DMS53 (cell line): ENCODE measurements at places on chromosomes 2 and 18.
A peak's percentile ranks its signal among the peaks of the same experiment; 100 is the strongest.

DNA sequence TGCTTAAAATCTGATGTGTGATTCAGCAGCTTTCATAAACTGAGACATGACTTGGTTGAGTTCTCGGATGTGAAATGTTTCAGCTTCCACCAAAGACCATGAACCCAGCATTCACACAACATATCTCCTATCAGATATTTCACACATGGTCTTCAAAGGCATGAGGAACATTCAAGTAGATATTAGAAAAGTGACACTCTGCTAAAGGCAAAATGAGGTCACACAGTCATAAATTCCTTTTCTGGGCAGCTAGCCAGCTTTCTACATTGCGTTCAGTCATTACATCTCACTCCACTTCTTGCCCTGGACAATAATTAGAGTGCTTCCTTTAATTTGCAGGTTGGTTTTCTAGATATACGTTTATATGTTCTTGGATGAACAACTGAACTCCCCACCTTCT, 96.7 kb downstream of the GAREM1 start:
- DNase-seq = peak; percentile 92

- DNase-seq = no peak
These were observed 76.0 kb upstream of the STK17B start for GRCh38 chr2:196247114-196247975.

GRCh38 chr18:49135877-49136276, 185.1 kb upstream of the SMAD7 start:
- DNase-seq = peak; percentile 79

DNA sequence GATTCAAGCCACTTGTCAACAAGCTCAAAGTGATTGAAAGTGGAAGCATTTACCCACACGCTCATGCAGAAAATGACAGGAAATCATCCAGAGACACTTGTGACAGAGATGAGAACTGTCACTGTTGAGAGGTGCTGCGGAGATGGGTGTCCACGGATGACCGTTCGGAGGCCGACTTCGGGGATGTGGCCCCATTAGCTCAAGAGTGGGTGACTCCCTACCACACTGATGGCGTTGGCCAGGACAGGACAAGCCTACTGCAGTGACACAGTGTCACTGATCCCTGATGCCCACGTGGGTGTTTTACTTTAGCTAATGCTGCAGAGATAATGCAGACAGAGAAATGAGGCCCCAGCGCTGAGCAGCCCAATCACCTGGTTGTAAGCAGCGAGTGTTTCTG, 81.5 kb upstream of the YWHAQ start:
- no peak for DNase-seq

- no peak for DNase-seq
These were observed 46.7 kb downstream of the LYPD6B start for GRCh38 chr2:149084924-149085795.

DNA sequence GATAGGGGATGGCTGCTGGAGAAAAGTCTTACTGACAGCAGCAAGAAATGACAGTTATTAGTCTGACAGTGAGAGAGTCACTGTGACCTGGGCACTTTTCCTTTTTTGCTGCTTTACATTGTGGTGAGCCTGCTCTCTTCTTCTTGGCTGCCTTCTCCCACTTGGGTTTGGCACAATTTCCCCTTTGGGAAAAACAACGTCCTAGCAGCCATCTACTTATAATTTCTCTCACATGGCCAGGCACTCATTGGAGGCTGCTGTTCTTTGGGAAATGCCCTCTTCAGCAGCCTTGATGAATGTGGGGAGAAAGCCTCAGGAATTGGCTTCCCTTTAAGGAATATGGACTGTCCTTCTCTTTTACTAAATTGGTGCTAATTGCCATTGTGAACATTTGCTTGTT, 60.4 kb upstream of the SLC1A4 start:
- DNase-seq = no peak

GRCh38 chr2:234764372-234764771, 187.4 kb upstream of the SH3BP4 start:
- no peak for DNase-seq

GRCh38 chr2:109197491-109198418, 68.8 kb downstream of the SH3RF3 start:
- no peak for DNase-seq

- no peak for DNase-seq
These were observed 373.9 kb downstream of the GPD2 start for GRCh38 chr2:156810094-156810493.

- DNase-seq = no peak
These were observed 213.7 kb upstream of the GALNT5 start for GRCh38 chr2:157043786-157044185.

DNA sequence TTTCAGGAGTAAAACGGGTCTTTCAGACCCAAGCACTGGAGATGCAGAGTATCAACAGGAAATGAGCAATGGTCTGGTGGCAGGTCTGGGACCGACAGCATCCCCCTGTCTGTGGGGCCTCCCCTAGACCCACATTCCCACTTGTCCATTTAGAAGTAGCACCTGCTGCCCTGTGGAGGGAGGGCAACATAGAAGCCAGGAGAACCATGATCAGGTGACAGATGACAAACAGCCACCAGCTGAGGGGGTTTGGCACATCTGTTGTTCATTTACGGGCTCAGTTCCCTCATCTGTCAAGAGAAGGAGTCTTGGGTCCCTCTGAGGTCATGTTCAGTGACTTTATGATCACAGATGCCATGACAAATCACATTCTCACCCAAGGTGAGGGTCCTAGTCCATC, 77.9 kb upstream of the SLC66A3 start:
- no peak for DNase-seq

DNA sequence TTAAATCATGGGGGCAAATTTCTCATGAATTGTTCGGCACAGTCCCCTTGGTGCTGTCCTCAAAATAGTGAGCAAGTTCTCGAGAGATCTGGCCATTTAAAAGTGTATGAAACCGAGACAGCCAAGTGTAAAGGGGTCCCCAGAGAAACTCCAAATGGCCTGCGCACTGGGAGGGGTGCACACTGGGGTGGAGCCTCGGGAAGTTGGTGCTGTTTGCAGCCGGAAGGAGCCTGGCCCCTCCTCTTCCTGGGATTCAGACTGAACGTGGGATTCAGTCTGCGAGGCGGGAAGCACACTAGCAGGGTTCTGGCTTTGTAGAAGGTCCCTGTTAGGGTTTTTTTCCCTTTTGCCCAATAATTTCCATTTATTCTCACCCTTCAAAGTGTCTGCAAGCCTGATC, 48.8 kb downstream of the RABL2A start:
- DNase-seq = no peak

- DNase-seq = no peak
These were observed 22.0 kb upstream of the SLC35G4 start for GRCh38 chr18:11587432-11587831.

GRCh38 chr2:120766470-120767351, 31.0 kb downstream of the GLI2 start:
- DNase-seq = no peak

GRCh38 chr2:88058191-88058590, 2.6 kb upstream of the KRCC1 start:
- DNase-seq = no peak

GRCh38 chr2:197157879-197158537, 152.6 kb downstream of the ANKRD44 start:
- no peak for DNase-seq

GRCh38 chr2:147989809-147990403, 30.6 kb downstream of the ORC4 start:
- DNase-seq = peak; percentile 37

DNA sequence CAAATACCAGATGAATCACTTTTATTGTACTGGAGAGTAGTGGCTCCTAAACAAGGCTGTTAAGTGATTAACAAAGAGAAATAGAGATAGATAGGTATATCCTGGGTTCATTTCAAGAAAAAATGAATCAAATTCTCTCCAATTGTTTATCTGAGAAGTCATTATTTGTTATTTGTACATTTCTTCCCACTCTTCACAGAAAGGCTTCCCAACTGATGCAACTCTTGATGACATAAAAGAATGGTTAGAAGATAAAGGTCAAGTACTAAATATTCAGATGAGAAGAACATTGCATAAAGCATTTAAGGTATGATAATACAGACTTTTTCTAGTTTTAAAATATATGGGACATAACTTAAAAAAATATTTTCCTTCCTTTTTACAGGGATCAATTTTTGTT, 7.9 kb downstream of the SSB start:
- DNase-seq = no peak

DNA sequence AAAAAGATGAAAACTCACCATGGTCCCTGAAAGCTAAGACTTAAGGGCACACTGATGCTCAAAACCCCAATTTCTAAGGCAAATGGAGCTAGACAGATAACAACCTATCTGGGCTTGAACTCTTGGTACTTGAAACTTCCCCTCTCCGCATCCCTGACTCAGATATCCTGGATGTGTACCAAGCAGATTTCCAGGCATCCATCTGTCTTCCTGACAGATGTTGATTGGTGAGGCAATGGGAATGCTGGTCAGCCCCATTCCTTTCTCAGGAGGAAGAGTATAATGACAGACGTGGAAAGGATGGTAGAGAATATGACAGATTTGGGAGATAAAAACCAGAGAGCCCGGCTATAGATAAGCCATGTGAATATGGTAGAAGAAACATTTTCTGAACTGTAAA, 69.2 kb downstream of the ADD2 start:
- DNase-seq = no peak

GRCh38 chr2:25032094-25032493, 9.8 kb upstream of the EFR3B start:
- DNase-seq = no peak
